ENCODE measurements at places on chromosomes 11 and 22.

DNA sequence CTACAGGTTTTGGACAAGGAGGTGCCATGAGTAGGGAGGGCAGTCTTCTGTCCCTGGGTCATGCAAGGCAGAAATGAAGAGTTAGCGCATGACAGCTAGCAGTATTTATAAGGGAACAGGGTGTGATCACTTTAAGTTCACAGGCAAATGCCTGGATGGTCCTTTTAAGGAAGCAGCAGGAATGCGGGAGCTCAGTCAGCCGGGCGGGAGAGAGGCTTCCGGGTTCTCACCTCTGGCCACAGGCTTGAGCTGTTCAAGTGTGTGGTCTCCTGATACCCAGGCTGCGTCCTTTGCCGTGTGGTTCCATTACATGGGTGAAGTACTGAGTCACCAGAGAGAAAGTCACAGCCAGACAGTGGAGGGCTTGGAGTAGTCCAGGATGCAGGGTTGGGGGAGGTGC lies 105.4 kb downstream of the BCR start:
- DNase-seq, result no peak

DNA sequence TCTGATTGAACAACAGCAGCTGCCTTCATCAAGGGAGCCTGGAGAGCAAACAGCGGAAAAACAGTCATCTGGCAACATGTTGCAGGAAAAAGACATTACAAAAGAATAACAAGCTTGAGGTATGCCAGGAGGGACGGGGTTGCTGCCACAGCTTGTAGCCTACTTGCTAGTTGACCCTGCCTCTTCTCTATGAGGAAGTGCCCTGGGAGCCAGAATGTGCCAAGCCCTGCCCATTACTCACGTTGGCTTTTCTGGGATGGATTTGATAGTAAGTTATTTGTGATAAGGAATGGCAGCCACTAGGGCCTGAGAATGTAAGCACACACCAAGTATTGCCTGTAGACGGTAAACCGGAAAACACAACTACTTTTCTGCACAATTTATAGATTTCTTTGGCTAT lies 113.5 kb upstream of the KIRREL3 start:
- DNase-seq, result no peak

- no peak for DNase-seq
These were observed 100.6 kb downstream of the PHF21B start for GRCh38 chr22:44909241-44909640.

DNA sequence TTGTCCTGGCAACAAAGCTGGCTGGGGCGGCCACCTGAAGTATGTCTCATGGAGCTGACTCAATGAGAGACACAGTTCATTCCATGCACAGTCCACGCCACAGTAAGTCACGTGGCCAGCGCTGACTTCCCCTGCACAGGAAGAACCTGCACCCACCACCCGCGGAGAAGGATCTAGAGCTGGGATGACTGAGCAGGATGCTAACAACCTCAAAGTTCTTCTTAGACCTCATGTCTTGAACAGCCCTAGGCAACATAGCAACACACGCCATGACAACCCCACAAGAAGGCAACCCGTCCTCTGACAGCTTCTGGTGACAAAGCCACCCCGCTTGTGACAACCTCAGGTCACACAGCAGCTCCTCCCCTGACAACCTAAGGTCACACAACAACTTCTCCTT lies 76.9 kb upstream of the B3GAT1 start:
- DNase-seq, result no peak

GRCh38 chr11:35330931-35331330 lies 88.4 kb downstream of the SLC1A2 start:
- DNase-seq, result peak; percentile 79

- DNase-seq, result no peak
These were observed 44.1 kb upstream of the FSHB start for GRCh38 chr11:30186748-30187147.

GRCh38 chr11:79381036-79381435 lies 59.8 kb downstream of the TENM4 start:
- DNase-seq, result no peak

GRCh38 chr11:106523921-106524320 lies 446.5 kb downstream of the AASDHPPT start:
- no peak for DNase-seq

- no peak for DNase-seq
These were observed 11.5 kb upstream of the IGSF9B start for GRCh38 chr11:133968300-133968699.
